ENCODE measurements at places on chromosomes 1 and 21. TPM values are rescaled to one million over a fixed set of nuclear protein-coding genes. Genes with fewer than 3 reads are reported as not detected.
A peak's percentile ranks its signal among the peaks of the same experiment; 100 is the strongest.

- no peaks in the 10 kb centered on the region for H3K36me3 ChIP-seq
- no peak overlapping the region for H3K4me3 ChIP-seq
- no peak overlapping the region for H3K27ac ChIP-seq
- peaks cover 32% of the 10 kb centered on the region for H3K27me3 ChIP-seq
Measured at GRCh38 chr1:18599086-18599485, 31.6 kb upstream of the PAX7 start.

GRCh38 chr1:232912845-232913580 is 37.4 kb upstream of the NTPCR start:
- H3K4me1 ChIP-seq = no peaks in the 10 kb centered on the region
- no peak overlapping the region for H3K4me3 ChIP-seq
- H3K27me3 ChIP-seq = peaks cover 12% of the 10 kb centered on the region
- no peak overlapping the region for H3K27ac ChIP-seq
- DNase-seq = no peak

- peak overlapping the region; percentile 81 for H3K4me3 ChIP-seq
- H3K27me3 ChIP-seq = no peaks in the 10 kb centered on the region
- H3K27ac ChIP-seq = no peak overlapping the region
Measured at GRCh38 chr1:54489627-54490250, 58.3 kb upstream of the ACOT11 start.

DNA sequence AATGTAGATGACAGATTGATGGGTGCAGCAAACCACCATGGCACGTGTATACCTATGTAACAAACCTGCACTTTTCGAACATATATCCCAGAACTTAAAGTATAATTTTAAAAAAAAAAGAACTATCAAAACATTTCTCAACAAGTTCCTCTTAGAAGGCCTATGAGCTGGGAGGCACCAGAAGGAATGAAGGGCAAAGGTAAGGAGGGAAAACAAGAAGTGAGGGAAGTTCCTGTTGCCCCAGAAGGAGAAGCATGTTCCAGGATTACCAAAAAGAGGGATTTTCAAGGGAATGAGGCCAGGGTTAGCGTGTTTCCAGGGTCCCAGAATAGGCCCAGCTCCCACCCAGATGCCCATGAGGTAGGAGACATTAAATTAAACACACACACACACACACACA is 361.0 kb downstream of the SETD4 start:
- no peak for DNase-seq
- peaks cover 20% of the 10 kb centered on the region for H3K4me1 ChIP-seq
- H3K36me3 ChIP-seq = no peaks in the 10 kb centered on the region
- H3K27ac ChIP-seq = no peak overlapping the region

DNA sequence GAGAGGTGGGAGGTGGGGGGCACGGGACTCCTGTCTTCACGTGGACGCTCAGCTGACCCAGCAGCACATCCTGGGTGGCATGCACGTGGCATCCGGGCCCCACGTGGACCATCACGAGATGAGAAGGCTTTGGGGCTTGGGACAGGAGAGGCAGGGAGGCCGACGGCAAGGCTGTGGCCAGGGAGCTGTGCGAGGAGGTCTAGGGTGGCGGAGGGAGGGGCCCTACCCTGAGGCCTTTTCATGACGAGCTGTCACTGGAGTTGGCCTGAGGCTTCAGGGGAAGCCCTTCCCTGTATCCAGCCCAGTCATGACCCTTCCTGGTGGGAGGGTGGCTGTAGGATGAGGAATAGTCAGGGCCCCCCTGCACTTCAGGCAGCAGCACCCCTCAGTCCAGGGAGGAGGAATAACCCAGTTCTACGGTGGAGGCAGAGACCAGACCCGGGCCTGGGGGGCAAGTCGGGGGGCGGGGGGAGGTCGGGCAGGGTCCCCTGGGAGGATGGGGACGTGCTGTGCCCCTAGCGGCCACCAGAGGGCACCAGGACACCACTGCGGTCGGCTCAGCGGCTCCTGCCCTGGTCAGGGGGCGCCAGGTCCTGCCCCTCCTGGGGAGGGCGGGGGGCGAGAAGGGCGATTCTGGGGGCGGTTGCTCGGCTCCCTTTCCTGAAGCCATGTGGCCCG is 2.0 kb upstream of the PERM1 start:
- peaks cover 5% of the 10 kb centered on the region for H3K27me3 ChIP-seq
- H3K4me1 ChIP-seq = no peaks in the 10 kb centered on the region
- no peak for DNase-seq
- H3K27ac ChIP-seq = no peak overlapping the region
- peaks cover 5% of the 10 kb centered on the region for H3K36me3 ChIP-seq

GRCh38 chr1:60102267-60103061 is 28.9 kb upstream of the C1orf87 start:
- peaks cover 1% of the 10 kb centered on the region for H3K36me3 ChIP-seq
- no peaks in the 10 kb centered on the region for H3K27me3 ChIP-seq
- H3K4me1 ChIP-seq = peaks cover 40% of the 10 kb centered on the region
- no peak for DNase-seq
- no peak overlapping the region for H3K27ac ChIP-seq
- no peak overlapping the region for H3K4me3 ChIP-seq

- no peak overlapping the region for H3K4me3 ChIP-seq
- H3K36me3 ChIP-seq = peaks cover 10% of the 10 kb centered on the region
- no peak for DNase-seq
- no peak overlapping the region for H3K27ac ChIP-seq
Measured at GRCh38 chr1:151774256-151774922, 11.1 kb upstream of the MRPL9 start.

DNA sequence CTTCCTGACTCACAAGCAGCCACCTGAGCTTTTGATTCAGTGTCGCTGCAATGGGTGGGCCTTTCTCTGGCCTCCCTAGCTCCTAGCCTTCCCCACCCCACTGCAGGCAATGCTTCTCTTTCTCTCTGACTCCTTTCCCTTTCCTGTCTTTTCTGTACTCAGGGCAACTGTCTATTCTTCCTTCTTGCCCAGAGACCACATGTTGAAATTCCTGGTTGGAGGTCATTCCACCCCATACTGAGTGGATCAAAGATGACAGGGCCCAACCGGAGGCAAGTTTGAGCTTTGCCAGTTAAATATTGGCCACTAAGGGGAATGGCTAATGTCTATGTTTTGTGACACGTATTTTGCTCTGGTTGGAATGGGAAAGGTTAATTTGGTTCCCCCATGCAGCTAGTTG is 65.2 kb upstream of the ARID1A start:
- no peaks in the 10 kb centered on the region for H3K27me3 ChIP-seq
- no peak overlapping the region for H3K27ac ChIP-seq
- H3K36me3 ChIP-seq = no peaks in the 10 kb centered on the region
- H3K4me1 ChIP-seq = peaks cover 6% of the 10 kb centered on the region
- no peak overlapping the region for H3K4me3 ChIP-seq

GRCh38 chr1:27349784-27350662 is 8.2 kb downstream of the SYTL1 start:
- no peak overlapping the region for H3K27ac ChIP-seq
- peaks cover 8% of the 10 kb centered on the region for H3K4me1 ChIP-seq
- no peak for DNase-seq

- H3K36me3 ChIP-seq = no peaks in the 10 kb centered on the region
- DNase-seq = no peak
- H3K4me3 ChIP-seq = no peak overlapping the region
- H3K4me1 ChIP-seq = no peaks in the 10 kb centered on the region
Measured at GRCh38 chr1:117278531-117278930, 67.8 kb upstream of the VTCN1 start.

- peaks cover 11% of the 10 kb centered on the region for H3K4me1 ChIP-seq
- no peak overlapping the region for H3K4me3 ChIP-seq
- no peaks in the 10 kb centered on the region for H3K27me3 ChIP-seq
- DNase-seq = no peak
Measured at GRCh38 chr1:93483606-93484005, 35.7 kb downstream of the FNBP1L start.

- H3K4me3 ChIP-seq = no peak overlapping the region
- no peaks in the 10 kb centered on the region for H3K27me3 ChIP-seq
- no peak for DNase-seq
- peak overlapping the region; percentile 57 for H3K27ac ChIP-seq
- H3K4me1 ChIP-seq = peaks cover 22% of the 10 kb centered on the region
- no peaks in the 10 kb centered on the region for H3K36me3 ChIP-seq
Measured at GRCh38 chr1:162137179-162137960, 67.9 kb downstream of the NOS1AP start.

- H3K27me3 ChIP-seq = no peaks in the 10 kb centered on the region
- H3K4me1 ChIP-seq = peaks cover 71% of the 10 kb centered on the region
- H3K4me3 ChIP-seq = no peak overlapping the region
- H3K27ac ChIP-seq = peak overlapping the region; percentile 6
Measured at GRCh38 chr1:115310581-115311473, 27.2 kb downstream of the NGF start.

DNA sequence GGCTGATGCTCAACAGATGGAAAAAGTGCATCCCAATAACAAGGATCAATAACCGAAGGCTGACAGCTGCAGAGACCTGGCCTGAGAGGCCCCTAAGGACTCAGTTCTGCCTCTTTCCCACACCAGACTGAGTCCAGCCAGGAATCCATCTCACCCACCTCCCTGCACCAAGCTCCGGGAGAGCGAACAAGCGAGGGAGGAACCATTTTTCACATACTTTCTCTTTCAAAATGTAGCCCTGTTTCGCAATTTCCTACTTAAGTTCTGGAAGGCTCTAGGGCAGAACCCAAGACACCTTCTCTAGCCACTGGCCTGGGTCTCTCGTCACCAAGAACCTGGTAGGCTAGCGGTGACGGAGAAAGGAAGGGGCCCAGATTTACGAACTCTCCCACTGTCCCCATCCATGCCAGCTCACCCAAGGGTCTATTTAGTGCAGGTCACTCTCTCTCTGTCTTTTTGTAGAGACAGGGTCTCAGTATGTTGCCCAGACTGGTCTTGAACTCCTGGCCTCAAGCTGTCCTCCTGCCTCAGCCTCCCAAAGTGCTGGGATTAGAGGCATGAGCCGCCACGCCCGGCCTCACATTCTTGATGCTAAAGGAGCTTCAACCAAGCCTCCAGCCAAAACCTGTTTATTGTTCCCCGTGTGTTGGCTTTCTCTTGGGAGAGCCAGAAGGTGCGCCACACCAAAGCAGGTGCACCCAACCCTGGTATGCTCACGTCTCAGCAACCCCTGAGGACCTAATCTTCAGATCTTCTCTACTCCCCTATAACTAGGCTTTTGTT is 10.9 kb upstream of the GNL2 start:
- no peaks in the 10 kb centered on the region for H3K36me3 ChIP-seq
- H3K27ac ChIP-seq = no peak overlapping the region
- no peak overlapping the region for H3K4me3 ChIP-seq
- DNase-seq = no peak
- peaks cover 21% of the 10 kb centered on the region for H3K27me3 ChIP-seq

- H3K27me3 ChIP-seq = peaks cover 16% of the 10 kb centered on the region
- no peak for DNase-seq
- H3K4me1 ChIP-seq = no peaks in the 10 kb centered on the region
- no peak overlapping the region for H3K4me3 ChIP-seq
- no peak overlapping the region for H3K27ac ChIP-seq
Measured at GRCh38 chr1:229900220-229900619, 166.8 kb upstream of the GALNT2 start.

DNA sequence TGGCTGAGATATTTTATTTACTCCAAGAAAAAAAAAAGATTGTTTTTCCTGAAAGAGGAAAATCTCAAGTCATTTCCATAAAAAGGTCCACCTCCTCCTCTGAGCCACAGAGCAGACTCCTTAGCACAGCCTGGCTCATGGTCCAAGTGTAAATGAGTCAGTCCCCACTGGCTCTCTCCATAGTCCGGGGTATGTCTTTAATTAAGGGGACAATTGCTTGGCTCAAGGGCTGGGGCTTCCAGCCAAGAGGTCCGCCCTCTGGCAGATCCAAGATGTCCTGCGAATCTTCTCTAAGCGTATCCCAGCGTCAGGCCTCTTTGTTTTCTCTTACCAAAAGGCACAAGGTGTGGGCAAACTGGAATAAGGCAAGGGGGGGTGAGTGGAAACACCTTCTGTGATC is 33.3 kb downstream of the FOXD2 start:
- no peak for DNase-seq
- no peak overlapping the region for H3K27ac ChIP-seq
- H3K27me3 ChIP-seq = peaks cover 16% of the 10 kb centered on the region
- H3K4me1 ChIP-seq = peaks cover 6% of the 10 kb centered on the region

- H3K4me1 ChIP-seq = peaks cover 13% of the 10 kb centered on the region
- peaks cover 4% of the 10 kb centered on the region for H3K27me3 ChIP-seq
- H3K4me3 ChIP-seq = no peak overlapping the region
- peaks cover 3% of the 10 kb centered on the region for H3K36me3 ChIP-seq
- no peak overlapping the region for H3K27ac ChIP-seq
Measured at GRCh38 chr1:167671727-167672511, 41.9 kb downstream of the RCSD1 start.

DNA sequence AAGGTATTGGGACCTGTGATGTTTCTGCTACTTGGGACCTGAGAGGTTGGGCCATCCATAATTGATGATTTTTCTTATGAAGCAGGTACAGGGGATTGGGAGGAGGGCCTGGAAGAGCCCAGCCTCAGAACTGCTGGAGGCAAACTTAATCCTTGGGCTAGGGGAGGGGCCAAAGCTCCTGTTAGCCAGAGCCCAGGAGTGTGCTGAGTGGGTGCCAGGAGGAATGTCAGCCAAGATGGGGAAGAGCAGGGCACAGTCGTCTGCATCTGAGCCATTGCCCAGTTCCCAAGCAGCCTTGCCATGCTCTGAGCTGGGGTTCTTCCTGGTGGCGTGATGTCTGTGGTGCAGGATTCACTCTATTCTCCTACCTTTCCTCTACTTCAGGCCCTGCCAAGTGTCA is 5.8 kb downstream of the MAPKAPK2 start:
- H3K27ac ChIP-seq = no peak overlapping the region
- no peak overlapping the region for H3K4me3 ChIP-seq
- H3K36me3 ChIP-seq = no peaks in the 10 kb centered on the region
- H3K4me1 ChIP-seq = peaks cover 90% of the 10 kb centered on the region

- H3K27ac ChIP-seq = no peak overlapping the region
- H3K4me1 ChIP-seq = no peaks in the 10 kb centered on the region
Measured at GRCh38 chr1:182107209-182107608, 45.7 kb upstream of the ZNF648 start.

DNA sequence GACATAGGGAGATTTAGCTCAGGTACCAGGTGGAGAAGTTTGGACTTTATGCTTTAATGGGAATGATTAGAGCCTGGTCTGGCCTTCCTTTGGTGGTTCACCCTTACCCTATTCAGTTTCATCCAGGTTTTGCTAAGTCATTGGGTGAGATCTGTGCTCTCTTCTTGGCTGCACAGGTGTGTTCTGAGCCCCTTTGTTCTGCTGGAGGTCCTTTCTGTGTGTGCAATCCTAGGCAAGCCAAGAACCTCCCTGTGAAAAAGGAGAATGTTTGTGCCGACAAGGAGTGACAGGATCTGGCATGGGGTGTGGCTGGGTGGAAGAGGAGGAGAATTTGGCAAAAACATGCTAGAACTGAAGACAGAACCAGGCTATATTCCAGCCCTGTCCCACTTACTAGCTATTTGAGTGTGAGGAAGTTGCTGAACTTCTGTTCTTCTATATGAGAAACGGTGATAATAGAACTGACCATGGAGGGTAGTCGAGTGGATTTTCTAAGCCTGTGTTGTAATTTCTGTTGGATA is 4.6 kb downstream of the GSTM5 start:
- peaks cover 7% of the 10 kb centered on the region for H3K4me1 ChIP-seq
- no peak overlapping the region for H3K27ac ChIP-seq
- H3K27me3 ChIP-seq = no peaks in the 10 kb centered on the region
- H3K4me3 ChIP-seq = no peak overlapping the region

Gene UBASH3A
- total RNA-seq = not detected

Gene FAM72B
- total RNA-seq = 1.3 TPM

Gene NDUFS5
- total RNA-seq = 149 TPM

Gene KRTAP10-5
- total RNA-seq = not detected

Gene DCST1
- total RNA-seq = not detected

Gene SLFNL1
- total RNA-seq = not detected

Gene OR2M3
- not detected for total RNA-seq

Gene APP
- 441 TPM for total RNA-seq

Gene KCNN3
- total RNA-seq = 1.8 TPM

Gene CTSK
- total RNA-seq = 12.4 TPM

Gene PRR9
- total RNA-seq = not detected
